ENCODE measurements at places on chromosomes 6 and 20. TPM values are rescaled to one million over a fixed set of nuclear protein-coding genes. Genes with fewer than 3 reads are reported as not detected.
A peak's percentile ranks its signal among the peaks of the same experiment; 100 is the strongest.

DNA sequence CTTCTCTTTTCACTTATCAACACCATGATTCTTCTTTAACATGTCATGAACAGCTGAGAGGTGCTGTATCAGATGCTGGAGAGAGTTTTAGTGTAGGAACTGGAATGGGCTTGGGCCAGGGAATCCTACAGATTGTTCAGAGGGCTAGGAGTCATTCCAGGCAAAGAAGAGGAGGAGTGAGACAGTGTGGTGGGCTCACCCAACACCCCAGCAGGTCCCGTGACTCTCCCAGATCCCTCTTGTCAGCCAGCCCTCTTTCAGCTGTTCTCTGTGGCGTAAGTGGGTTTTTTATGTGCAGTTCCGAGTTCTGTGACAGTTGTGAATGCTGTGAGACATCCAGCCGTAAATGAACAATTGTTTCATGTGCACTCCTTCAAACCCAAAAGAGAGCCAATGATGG is 31.4 kb upstream of the CEP162 start:
- no peaks in the 10 kb centered on the region for H3K27me3 ChIP-seq
- DNase-seq, result no peak
- no peaks in the 10 kb centered on the region for H3K4me1 ChIP-seq
- H3K4me3 ChIP-seq, result no peak overlapping the region
- no peaks in the 10 kb centered on the region for H3K36me3 ChIP-seq

DNA sequence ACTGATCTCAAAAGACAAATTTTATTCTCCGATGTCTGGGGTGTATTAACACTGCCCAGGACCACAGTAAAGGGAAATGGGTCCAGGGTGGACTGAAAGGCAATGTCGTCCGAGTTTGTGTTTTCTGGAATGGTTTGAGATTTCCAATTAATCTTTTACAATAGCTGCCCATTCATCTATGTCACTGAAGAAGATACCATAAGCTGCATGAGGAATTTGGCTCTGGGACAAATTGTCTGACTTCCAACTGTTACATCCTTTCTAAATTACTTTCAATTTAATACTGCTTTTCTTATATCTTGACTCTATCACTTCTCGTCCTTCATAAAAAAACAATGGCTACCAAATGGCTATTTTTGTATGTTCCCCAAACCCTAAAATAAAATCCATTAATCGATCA is 130.7 kb upstream of the KCNK16 start:
- H3K4me1 ChIP-seq, result no peaks in the 10 kb centered on the region
- DNase-seq, result peak; percentile 44
- H3K27me3 ChIP-seq, result no peaks in the 10 kb centered on the region

DNA sequence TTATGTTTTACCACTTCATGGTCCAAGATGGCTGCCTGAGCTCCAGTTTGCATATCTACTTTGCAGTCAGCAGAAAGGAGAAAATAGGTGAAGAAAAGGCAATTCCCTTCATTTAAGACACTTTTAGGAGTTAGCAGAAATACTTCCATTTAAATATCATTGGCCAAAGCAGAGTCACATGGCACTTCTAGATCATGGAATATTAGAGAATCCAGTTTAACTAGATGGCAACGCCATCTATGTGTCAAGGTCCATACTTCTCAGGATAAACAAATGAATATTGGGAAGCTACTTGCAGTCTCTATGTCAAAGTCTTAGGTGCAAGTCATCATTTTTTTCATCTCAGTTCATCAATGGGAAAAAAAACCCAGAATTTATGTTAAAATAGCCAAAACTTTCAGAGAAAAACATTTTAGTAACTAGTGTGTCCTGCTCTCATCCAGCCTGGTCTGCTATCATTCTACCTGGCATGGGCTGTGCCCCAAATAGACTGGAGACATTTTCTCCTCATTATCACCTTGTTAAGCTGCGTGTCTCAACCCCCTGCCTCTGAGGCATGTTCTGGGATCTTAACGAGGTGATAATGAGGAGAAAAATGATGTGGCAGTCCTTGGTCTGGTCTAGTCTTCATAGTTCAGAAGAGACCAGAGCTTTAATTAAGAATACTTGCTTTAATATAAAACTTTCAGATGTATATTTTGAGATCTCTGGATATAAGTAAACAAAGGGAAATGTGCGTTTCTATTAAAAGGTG is 227.3 kb downstream of the TBX18 start:
- no peak for DNase-seq
- H3K27me3 ChIP-seq, result no peaks in the 10 kb centered on the region
- no peak overlapping the region for H3K4me3 ChIP-seq
- no peaks in the 10 kb centered on the region for H3K4me1 ChIP-seq

Gene CALHM5
- total RNA-seq, result 1.3 TPM

Gene AGPAT4
- 32.8 TPM for total RNA-seq

Gene DDX43
- 0.14 TPM for total RNA-seq

Gene ANKRD60
- not detected for total RNA-seq

- no peak for DNase-seq
- H3K4me1 ChIP-seq, result no peaks in the 10 kb centered on the region
- no peaks in the 10 kb centered on the region for H3K36me3 ChIP-seq
- H3K4me3 ChIP-seq, result no peak overlapping the region
These were observed 368.2 kb downstream of the EPM2A start for GRCh38 chr6:145367149-145367548.

DNA sequence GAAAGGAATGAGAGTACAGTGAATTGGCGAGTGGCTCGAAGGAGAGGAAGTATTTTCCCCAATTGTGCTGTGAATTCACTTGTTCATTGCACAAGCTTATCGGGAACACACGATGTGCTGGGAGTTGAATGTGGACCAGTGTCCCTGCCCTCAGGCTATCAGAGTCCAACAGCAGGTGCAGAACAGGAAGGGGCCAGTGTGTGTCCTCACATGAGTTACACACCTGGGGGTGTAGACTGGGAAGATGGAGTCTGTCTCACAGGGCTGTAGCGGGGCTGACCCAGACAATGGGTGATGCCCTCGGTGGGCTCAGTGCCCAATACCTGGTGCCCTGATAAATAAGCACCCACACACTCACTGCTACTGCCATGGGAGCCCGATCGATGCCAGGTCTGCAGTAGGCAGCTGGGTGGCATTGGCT is 14.4 kb downstream of the DUSP22 start:
- no peak overlapping the region for H3K27ac ChIP-seq
- H3K4me3 ChIP-seq, result no peak overlapping the region
- H3K36me3 ChIP-seq, result no peaks in the 10 kb centered on the region
- peaks cover 4% of the 10 kb centered on the region for H3K4me1 ChIP-seq
- no peaks in the 10 kb centered on the region for H3K27me3 ChIP-seq

DNA sequence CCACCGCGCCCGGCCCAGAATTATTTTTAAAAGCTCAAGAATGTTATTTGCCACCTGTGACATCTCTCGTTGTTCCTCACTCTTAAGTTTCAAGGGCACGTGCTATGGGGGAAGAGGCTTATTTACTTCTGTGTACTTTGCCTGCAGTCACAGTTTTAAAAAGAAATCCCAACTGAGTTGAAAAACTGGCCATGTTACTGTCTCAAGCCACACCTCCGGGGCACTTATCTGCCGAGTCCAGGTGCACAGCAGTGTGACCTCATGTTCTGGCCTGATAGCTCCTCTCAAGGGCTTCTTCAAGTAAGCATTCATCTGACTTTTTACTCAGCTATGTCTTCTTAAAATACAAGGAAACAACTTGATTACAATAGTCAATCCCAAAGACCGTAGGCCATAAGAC is 34.5 kb downstream of the SHLD1 start:
- H3K36me3 ChIP-seq, result peaks cover 4% of the 10 kb centered on the region
- no peak for DNase-seq
- H3K27me3 ChIP-seq, result no peaks in the 10 kb centered on the region

- no peaks in the 10 kb centered on the region for H3K27me3 ChIP-seq
- H3K27ac ChIP-seq, result no peak overlapping the region
- H3K36me3 ChIP-seq, result peaks cover 5% of the 10 kb centered on the region
- no peak overlapping the region for H3K4me3 ChIP-seq
These were observed 155.8 kb downstream of the RNGTT start for GRCh38 chr6:88807622-88808021.

Gene IMPG1
- not detected for total RNA-seq

Gene BCAS1
- total RNA-seq, result 1.7 TPM

Gene SLC12A5
- not detected for total RNA-seq

GRCh38 chr6:34090529-34090928 is 55.4 kb downstream of the GRM4 start:
- no peaks in the 10 kb centered on the region for H3K36me3 ChIP-seq
- H3K4me1 ChIP-seq, result no peaks in the 10 kb centered on the region
- H3K4me3 ChIP-seq, result no peak overlapping the region
- H3K27me3 ChIP-seq, result no peaks in the 10 kb centered on the region
- no peak overlapping the region for H3K27ac ChIP-seq
- no peak for DNase-seq

- DNase-seq, result no peak
- no peaks in the 10 kb centered on the region for H3K36me3 ChIP-seq
- no peak overlapping the region for H3K4me3 ChIP-seq
- H3K27me3 ChIP-seq, result no peaks in the 10 kb centered on the region
These were observed 140.1 kb upstream of the SPACA1 start for GRCh38 chr6:87907521-87907920.
